ENCODE measurements at places on chromosomes 11 and 22. TPM values are rescaled to one million over a fixed set of nuclear protein-coding genes. Genes with fewer than 3 reads are reported as not detected.

- DNase-seq, result peak; percentile 57
Observed at GRCh38 chr22:24190596-24191208, 9.4 kb downstream of the SUSD2 start.

- no peak for DNase-seq
Observed at GRCh38 chr11:16194566-16194965, 161.8 kb downstream of the SOX6 start.

SCN4B gene
- 2.2 TPM for total RNA-seq

DNA sequence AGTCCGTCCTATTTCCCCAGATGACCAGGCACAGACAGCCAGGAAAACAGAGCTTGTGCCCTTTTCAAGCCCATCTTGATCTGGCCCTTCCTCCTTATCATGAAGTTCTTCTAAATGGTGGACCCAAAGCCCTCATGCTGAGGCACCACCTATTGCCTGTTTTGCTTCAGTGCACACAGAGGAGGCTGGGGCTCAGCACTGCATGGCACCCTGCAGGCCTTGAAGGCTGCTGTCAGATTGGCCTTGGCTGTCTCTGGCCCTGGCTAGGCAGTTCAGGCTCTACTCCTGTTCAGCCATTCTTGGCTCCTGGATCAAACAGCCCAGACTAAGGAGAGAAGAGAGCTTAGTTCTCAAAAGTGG lies 49.2 kb downstream of the OTOG start:
- DNase-seq, result no peak

- no peak for DNase-seq
Observed at GRCh38 chr11:9016916-9017642, 13.3 kb upstream of the NRIP3 start.

KRTAP5-7 gene
- not detected for total RNA-seq

GRCh38 chr22:29331213-29331612 lies 15.7 kb upstream of the RASL10A start:
- no peak for DNase-seq

Data from sigmoid colon (tissue), 7 donors.